ENCODE measurements at places on chromosomes 12 and 14.

GRCh38 chr14:61567838-61568571 is 127.3 kb upstream of the HIF1A start:
- DNase-seq: no peak

DNA sequence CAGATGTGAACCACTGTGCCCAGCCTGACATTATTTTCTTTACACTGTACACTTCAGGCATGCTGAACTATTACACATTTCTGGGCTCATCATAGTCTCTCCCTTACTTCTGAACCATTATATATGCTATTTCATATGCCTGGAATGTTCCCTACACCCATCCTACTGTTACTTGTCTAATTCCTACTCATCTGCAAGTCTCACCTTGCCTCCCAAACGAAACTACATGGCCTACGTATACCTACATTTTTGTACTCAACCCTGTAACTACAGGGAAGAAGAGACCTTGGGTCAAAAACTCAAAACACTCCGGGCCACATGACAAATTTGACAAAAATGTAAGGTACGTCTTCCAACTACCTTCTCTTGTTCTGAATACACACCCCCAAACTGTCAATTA is 9.5 kb upstream of the EEA1 start:
- DNase-seq: no peak

- peak; percentile 70 for DNase-seq
Measured at GRCh38 chr12:92784797-92785562, 82.2 kb downstream of the PLEKHG7 start.

- no peak for DNase-seq
Measured at GRCh38 chr12:53472056-53472582, 20.2 kb downstream of the PCBP2 start.

DNA sequence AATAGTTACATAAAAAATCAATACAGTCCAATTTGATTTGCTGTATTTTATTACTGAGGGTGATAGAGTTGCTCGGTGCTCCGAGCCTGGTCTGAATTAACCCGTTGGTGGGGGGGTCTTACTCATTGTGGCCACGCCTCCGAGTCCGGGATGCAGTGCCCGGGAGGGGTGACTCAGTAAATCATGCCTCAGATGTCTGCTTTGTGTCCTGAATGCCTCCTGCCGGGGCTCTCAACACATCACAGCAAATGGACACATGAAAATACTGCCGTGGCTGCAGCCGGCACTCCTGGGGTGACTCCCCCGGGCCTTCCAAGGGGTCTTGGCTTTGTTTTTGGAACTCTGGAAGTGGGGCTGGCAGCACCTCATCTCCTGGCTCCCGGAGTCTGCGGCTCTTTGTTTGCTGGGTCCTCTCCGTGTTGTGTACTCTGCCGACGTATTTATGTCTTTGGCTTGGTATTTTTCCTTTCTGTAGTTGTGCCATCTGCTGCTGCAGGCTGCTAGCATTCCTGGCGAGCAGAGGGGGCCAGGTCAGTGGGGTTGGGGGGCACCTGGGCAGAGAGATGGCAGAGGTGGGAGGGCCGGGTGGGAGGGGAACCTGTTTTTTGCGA is 129.0 kb downstream of the AACS start:
- DNase-seq: no peak

GRCh38 chr12:56628671-56629458 is 1.3 kb downstream of the BAZ2A start:
- DNase-seq: peak; percentile 61

GRCh38 chr14:64190974-64191502 is 103.1 kb downstream of the ESR2 start:
- DNase-seq: no peak

DNA sequence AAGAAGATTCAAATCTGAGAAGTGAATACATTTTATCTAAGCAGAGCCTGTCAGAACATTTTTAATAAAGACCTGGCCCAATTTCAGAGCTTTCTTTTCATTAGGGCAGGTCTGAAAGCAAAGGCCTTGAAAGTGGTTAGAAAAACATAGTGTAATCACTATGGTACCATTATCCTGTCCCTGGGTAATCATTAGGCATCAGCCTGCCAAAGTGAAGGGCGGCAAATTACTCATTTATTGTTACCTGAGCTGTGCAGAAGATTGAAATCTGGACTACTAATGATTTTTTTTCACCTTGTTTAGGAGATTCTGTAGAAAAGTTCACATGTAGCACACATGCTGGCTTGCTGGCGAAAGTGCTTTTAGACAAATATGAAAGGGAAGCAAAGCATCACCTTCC is 92.6 kb upstream of the PRKD1 start:
- DNase-seq: no peak

- DNase-seq: no peak
Measured at GRCh38 chr14:75523771-75524171, 1.5 kb downstream of the BATF start.

- no peak for DNase-seq
Measured at GRCh38 chr12:15201456-15201855, 19.8 kb downstream of the RERG start.

GRCh38 chr12:109670731-109671130 is 42.9 kb upstream of the FAM222A start:
- no peak for DNase-seq

GRCh38 chr12:65122703-65123102 is 1.6 kb upstream of the WIF1 start:
- DNase-seq: no peak

GRCh38 chr12:75727577-75727976 is 216.2 kb upstream of the KRR1 start:
- DNase-seq: no peak

- DNase-seq: no peak
Measured at GRCh38 chr14:70677341-70677740, 35.6 kb downstream of the TTC9 start.

GRCh38 chr12:16166563-16167470 is 110.7 kb downstream of the SLC15A5 start:
- DNase-seq: no peak

DNA sequence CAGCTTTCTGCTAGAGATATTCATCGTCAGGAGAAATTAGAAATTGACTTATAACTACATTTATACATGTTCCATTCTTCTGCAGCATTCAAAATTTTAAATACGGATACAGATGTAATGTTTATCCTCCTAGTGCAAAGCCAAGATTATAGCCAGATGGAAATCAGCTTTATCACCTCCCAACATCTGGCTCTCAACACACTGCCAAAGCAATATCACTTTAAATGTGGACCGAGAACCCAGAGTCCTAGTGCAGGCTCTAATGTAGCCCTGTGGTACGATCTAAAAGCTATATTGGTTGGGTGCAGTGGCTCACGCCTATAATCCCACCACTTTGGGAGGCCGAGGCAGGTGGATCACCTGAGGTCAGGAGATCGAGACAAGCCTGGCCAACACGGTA is 6.5 kb downstream of the MLH3 start:
- no peak for DNase-seq
